ENCODE measurements at places on chromosomes 12 and 14.

- DNase-seq, result no peak
Measured at GRCh38 chr12:132276066-132276826, 53.1 kb downstream of the GALNT9 start.

- no peak for DNase-seq
Measured at GRCh38 chr14:101594511-101595148, 33.3 kb downstream of the DIO3 start.

GRCh38 chr12:85825746-85826145, 10.5 kb downstream of the RASSF9 start:
- peak; percentile 76 for DNase-seq

GRCh38 chr14:106129274-106129673, 602.9 kb downstream of the TMEM121 start:
- DNase-seq, result no peak

Measured in NCI-H1105 treated with DMSO at 0.1 percent for 48 hours (cell line).